ENCODE measurements at places on chromosomes 1 and 21. TPM values are rescaled to one million over a fixed set of nuclear protein-coding genes. Genes with fewer than 3 reads are reported as not detected.

SUSD4 gene
- total RNA-seq: 1.0 TPM

LMOD1 gene
- total RNA-seq: 0.08 TPM

DNA sequence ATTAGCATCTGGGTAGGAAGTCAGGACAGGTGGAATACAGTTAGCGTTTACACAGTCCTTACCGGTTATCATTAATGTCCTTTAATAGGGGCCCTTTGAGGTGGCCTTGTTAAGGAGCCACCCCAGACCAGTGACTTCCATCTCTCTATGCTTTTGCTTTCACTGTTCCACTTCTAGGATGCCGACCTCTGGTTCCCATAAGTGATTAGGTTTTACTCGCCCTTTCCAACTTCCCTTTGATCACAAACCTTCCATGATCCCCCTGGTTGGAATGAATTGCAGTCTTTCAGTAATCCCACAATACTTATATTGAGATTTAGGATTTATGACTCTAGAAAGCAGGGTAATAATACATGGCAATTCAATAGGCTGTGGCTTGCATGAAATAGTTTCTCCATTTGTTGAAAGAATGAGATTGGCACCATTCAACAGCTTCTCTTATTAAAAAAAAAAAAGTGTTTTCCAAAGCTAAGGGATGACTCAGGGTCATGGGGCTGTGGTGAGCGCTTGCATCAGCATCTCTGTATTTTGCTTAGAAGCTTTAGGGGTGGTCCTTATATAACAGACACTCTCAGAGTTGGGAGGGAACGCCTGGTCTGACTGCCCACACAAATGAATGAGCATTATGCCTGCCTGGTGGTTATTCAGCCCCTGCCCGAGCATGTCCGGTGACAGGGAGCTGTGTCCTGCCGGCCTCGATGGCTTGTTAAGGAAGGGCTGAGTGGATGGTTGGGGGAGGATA is 110.5 kb downstream of the CNIH3 start:
- no peak for DNase-seq

- no peak for DNase-seq
Measured at GRCh38 chr1:226427131-226427530, 19.2 kb upstream of the PARP1 start.

C8B gene
- total RNA-seq: not detected

- no peak for DNase-seq
Measured at GRCh38 chr1:147046189-147046862, 108.2 kb downstream of the NBPF12 start.

DNA sequence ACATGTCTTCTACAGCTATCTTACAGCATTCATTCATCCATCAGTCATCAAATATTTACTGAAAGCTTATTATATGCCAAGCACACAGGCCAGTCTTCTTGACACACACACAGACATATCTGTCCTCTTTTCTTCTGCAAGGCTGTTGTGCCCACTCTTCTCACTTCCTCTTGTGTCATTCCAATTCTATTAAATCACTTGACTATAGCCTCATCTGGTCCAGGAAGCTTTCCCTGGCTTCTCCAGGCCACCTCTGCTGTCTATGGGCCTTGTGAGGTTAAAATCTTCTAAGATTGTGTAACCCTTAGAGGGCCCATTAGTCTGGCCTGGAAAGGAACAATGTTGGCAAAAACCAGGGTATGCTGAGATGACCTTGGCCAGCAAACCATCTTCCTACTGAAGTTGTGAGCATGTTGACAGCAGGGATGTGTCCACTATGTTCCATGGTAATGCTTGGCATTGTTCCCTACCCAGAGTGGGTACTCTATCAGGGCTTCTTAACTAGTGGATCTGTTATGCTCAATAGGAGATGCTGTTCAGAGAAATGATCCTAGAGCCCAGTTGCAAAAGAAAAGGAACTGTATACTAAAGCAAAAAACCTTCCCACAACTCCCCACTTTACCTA is 5.3 kb downstream of the TRAF3IP3 start:
- no peak for DNase-seq

- peak; percentile 89 for DNase-seq
Measured at GRCh38 chr1:23619299-23620188, 60.2 kb upstream of the ID3 start.

BACE2 gene
- 0.32 TPM for total RNA-seq

DNA sequence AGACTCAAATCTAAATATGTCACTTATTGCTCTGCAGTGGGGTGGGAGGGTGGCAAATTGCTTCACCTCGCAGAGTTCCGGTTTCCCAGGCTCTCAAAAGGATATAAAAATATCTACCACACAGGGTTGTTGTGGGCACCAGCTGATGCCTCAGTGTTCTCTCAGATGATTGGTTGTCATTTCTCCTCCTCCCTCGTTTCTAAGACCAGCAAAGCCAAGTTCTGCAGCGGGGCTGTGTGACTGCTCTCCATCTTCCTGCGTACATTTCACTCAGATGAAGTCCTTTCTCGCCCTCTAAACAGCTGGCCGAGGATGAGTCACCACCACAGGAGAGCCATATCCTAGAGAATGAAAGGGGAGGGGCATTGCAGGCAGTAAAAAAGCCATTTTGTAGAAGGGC is 35.0 kb upstream of the VWA5B1 start:
- no peak for DNase-seq

- no peak for DNase-seq
Measured at GRCh38 chr1:198903621-198904020, 264.8 kb downstream of the PTPRC start.

- DNase-seq: no peak
Measured at GRCh38 chr1:239735111-239735510, 348.7 kb downstream of the CHRM3 start.

- DNase-seq: no peak
Measured at GRCh38 chr1:176996456-176997090, 167.9 kb downstream of the ASTN1 start.

DNA sequence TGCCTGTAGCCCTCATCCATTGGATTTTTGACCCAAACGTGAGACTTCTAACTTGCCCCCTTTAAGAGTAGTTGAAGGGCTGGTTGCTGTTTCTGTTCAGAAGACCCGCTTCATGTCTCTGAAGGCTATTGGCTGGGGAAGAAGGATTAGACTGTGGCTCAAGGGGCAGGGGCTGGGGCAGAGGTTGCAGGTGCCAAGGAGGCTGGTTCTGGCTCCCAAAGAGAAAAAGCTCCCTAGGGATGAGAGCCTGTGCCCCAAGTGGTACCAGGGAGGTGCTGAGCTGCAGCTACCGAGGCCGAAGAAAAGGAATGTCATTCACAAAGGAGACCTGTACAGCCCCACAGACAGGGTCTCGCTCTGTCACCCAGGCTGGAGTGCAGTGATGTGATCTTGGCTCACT is 5.8 kb downstream of the WNT3A start:
- DNase-seq: no peak

GRCh38 chr1:163561580-163562295 is 240.0 kb downstream of the NUF2 start:
- DNase-seq: no peak

DNA sequence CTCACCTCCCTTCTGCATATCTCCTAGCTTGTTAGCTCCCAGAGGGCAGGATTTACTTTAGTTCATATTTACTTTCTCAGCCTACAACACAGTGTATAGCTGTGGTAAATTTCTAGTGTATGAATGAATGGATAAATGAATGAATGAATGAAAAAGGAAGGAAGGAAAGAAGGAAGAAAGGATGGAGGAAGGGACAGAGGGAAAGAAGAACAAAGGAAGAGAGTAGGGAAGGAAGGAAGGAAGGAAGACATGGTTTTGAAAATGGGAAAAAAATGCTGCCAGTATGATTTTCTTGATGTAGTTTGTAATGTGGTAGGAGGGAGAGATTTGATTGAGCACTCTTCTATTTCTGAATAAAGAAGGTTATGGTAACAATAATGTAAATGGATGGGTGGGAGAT is 47.0 kb downstream of the LAMC2 start:
- DNase-seq: no peak

ZNF593OS gene
- not detected for total RNA-seq

- DNase-seq: no peak
Measured at GRCh38 chr1:85244271-85245061, 15.0 kb downstream of the C1orf52 start.

HSPA6 gene
- 3.8 TPM for total RNA-seq

GRCh38 chr21:40011371-40011770 is 144.1 kb downstream of the PCP4 start:
- DNase-seq: no peak

DNA sequence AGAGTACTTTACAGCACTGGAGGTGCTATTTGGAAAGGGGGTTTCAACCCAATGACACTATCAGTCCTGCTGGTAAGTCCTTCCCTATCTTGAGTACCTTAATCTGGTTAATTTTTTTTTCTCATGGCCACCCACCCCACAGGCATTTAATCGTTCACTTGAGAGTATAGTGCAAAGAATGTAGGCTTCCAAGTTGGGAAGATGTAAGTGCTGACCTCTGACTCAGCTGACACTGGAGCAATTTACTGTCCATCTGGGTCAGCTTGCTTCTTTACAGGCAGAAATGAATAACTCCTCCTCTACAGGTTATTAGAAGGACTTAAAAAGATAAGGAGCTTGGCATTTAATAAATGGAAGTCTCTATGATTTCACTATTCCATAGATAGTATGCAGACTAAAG is 89.6 kb downstream of the AK5 start:
- DNase-seq: no peak

- no peak for DNase-seq
Measured at GRCh38 chr1:157032303-157032702, 13.2 kb downstream of the ARHGEF11 start.

- DNase-seq: no peak
Measured at GRCh38 chr1:153447498-153448170, 12.8 kb downstream of the S100A7 start.

DNA sequence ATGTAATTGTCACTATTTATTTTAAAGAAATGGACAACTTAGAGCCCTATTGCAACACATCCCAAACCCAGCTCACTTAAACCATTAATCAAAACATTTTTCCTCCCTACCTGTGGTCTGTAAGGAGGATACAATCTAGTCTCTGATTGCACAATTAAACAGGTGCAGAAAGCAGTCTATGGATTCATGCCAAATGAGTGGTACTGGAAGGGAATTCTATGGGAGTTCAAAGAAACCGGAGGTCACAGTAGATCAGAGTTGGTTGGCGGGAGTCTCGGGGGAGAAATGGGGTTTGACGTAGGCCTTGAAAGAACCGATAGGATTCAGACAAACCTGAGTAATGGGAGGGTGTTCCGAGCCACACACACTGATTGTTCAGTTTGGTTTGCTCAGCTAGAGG is 314.9 kb downstream of the KIF26B start:
- DNase-seq: no peak

TPRG1L gene
- total RNA-seq: 17.6 TPM

GRCh38 chr1:75438355-75438754 is 172.6 kb downstream of the SLC44A5 start:
- no peak for DNase-seq

DNA sequence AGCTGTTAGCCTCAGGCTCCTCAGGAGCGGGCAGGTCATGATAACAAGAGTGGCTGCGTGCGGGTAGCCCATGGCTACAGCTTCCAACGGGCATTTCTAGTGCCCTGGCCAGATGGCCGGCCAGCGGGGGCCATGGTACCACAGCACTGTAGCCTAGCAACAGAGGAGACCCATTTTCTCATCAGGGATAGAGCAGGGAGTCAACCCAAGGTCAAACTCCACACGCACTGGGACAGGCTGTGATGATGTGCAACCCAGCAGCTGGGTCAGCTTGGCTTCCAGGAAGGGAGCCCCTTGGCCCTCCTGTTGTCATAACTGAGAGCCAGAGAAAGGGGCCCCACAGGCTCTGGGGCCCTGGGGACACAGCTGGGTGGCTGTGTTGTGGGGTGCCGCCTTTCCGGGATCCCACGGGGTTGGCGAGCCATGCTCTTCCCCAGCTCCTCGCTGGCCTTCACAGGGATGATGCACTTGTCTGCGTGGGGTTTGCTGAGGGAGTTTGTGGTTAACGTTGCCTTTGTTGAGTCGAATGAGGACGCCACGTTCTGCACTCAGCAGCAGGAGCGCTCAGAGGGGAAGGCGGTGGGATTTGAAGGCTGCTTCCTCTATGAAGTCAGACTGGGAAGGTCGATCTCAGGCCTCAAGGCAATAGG is 46.3 kb downstream of the COL18A1 start:
- DNase-seq: no peak

- no peak for DNase-seq
Measured at GRCh38 chr21:45642122-45642813, 1.3 kb upstream of the PCBP3 start.

- DNase-seq: no peak
Measured at GRCh38 chr1:31033598-31033997, 31.9 kb downstream of the PUM1 start.

GRCh38 chr1:204870160-204870912 is at the start of gene NFASC:
TSS of gene NFASC (plus strand) at chr1:204870862. CDS start at chr1:204944316, 73,454 bp downstream.
- no peak for DNase-seq

GRCh38 chr21:42676808-42677207 is 23.4 kb downstream of the PDE9A start:
- DNase-seq: no peak

DNA sequence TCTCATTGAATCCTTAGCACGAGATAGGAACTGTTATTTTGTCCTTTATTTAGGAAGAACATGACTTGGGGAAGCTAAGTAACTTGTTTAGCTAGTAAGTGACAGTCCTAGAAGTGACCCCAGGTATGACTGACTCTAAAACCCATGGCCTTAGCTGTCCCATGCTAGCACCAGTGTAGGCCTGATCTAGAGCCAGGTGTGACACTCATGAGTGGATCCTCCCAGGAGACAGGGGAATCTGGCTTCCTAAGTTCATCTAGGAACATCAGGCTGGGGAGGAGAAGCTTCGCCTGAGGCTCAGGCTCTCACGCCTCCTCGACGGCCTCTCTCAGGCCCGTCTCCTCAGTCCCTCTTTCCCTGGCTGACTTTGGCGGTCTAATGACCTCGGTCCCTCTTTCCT is 31.2 kb downstream of the CD48 start:
- DNase-seq: no peak

FAM151A gene
- not detected for total RNA-seq

DNA sequence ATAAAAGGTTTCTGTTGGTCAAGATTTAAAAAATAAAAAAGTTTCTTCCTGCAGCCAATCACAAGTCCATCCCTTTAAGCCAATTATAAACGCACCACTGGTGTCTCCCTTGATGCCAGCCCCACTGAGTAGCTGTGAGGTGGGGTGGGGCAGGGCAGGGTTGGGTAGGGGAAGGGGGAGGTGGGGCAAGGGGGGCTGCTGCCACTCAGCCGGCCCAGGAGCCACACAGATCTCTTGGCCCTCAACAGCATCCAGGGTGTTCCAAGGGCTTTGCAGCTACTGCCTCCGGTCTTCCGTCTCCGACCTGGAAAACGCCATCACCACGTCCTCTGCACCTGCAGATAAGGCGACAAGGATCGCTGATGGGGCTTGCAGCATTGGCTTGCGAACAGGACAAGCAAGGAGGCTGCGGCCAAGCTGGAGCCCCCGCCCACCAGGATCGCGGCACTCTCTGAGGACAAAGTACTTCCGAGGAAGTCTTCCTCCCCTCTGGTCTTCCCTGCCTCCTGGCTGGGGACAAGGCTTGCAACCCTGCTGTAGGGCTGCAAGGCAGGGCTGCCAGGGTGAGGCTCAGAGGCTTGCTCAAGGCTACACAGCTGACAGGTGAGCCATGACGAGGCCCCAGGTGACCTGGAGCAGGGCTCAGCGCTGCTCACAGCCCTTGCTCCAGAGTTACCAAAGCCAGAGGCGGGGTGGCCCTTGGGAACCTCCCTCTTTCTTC is 26.8 kb upstream of the CLSTN1 start:
- DNase-seq: no peak

SELENBP1 gene
- 0.43 TPM for total RNA-seq

GRCh38 chr1:80457409-80457808 is 1343.3 kb upstream of the ADGRL2 start:
- DNase-seq: no peak

RXFP4 gene
- total RNA-seq: not detected

Data from activated T-cell treated with anti-CD3 and anti-CD28 coated beads, Interleukin-2, amount 50 U/mL, for 4 hours (primary cell).